Astrocyte of the cerebellum (primary cell): ENCODE measurements at places on chromosomes 5 and 9.

DNA sequence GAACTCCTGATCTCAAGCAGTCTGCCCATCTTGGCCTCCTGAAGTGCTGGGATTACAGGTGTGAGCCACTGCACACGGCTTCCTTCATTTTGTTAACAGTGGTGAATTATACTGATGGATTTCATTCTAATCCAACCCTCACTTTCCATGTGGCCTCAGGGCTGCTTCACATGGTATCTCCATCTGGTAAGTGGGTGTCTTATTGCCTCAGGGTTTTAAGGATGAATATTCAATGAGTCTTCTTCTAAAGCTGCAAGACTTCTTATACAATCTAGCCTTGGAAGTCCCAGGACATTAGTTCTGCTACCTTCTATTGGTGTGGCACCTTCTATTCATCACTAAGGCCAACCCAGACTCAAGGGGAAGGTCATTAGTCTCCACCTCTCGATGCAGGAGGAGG is 8.7 kb upstream of the RASEF start:
- no peak for DNase-seq

DNA sequence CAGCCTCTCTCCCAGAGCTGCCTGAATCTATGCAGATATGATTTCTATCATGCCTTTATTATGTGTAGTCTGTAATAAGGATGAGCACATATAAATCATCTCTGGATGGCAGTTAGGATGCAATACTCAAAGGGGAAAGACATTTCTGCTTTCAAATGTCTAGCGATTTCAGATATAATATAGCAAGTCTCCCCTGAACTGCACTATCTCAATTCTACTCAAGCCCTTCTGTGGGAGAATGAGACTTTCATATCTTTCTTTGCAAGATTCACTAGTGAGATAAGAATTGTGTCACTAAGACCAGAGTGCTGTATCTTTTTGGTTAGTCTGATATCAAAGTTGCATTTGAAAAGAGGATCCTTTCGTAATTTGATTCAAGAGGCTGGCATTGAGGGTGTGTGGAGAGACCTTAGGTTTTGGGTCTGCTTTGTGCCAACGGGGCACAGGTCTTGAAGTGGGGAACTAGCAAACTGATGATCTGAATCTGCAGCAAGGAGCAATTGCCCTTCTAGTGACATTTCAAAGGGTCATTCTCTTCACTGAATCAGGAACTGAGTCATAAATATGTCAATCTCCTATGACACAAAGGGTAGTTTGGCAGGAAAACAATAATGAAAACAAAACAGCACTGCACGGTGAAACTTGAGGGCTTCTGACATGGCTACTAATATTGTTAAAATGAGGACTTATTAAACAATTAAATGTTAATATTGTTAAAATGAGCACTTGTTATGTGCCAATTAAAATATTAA is 305.5 kb upstream of the CLINT1 start:
- DNase-seq = no peak

DNA sequence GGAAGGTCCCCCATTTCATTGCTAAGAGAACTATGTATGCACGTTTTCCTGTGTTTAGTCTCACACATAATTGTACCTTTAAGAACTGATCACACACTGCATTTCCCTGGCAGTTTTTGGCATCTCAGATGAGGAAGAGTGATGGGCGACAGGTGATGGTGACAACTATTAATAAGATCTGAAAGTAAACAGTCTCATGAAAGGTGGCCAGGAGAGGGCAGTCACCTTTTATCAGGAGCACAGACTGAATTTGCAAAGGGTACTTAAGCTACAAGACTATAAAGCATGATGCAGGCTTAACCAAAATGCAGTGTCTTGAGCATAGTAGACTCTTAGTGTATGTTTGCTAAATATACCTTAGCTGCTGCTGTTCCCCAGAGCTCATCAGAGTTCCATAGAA is 91.5 kb downstream of the GHR start:
- DNase-seq = no peak

DNA sequence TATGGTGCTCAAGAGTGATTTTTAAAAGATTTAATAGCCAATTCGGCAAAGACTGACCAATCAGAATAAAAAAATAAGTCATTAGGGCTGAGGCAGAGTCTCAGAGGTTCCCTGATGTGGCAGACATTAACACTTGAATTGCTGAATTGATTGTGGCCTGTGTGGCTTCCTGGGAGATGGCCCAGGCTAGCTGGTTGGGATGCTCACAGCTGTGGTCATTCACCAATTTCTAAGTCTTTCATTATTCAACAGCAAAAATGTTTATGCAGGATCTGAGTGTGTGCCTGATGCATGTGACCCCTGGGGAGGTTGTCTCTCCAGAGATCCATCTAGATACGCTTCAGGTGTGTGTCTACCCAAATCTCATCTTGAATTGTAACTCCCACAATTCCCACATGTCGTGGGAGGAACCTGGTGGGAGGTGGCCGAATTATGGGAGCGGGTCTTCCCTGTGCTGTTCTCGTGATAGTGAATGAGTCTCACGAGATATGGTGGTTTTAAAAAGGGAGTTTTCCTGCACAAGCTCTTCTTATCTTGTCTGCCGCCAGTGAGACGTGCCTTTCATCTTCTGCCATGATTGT is 632.6 kb upstream of the SEMA6A start:
- DNase-seq = no peak

- DNase-seq = peak; percentile 93
Observed at GRCh38 chr5:57450991-57451876, 31.4 kb downstream of the ACTBL2 start.

DNA sequence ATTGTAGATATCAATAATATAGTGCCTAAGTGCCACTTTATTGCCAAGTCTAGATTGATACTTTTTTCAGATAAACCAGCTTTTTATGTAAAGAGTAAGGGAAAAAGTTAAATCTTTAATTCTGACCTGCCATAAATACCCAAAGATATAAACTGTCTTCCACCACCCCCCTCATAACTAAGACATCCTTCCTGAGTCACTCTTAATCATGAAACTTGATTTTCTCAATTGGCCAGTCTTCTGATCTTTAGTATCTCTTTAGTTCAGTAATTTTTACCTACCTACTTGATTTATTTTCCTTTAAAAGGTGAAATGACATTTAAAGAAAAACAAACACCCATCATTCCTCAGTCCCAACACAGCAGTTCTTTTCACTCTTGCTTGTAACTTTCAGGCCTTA is 21.8 kb downstream of the C5orf22 start:
- no peak for DNase-seq

DNA sequence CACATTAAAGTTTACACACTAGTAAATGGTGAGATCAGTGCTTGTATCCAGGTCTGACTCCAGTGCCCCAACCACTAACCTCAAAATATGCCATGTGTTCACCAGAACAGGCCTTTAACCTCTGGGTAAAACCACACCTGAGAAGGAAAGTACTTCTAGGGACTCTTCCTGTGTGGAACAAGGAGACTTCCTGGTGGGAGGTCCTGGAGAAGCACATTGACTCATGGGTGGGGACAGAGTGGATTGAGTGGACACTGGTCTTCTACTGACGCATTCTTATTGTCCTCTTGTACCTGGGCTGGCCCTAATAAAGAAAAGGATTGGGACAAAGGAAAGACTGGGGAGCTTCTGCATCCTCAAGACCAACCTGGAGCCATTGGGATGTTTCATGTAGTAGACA is 43.4 kb downstream of the ANGPTL2 start:
- no peak for DNase-seq

- no peak for DNase-seq
Observed at GRCh38 chr9:86774116-86774515, 173.2 kb downstream of the GAS1 start.

- DNase-seq = no peak
Observed at GRCh38 chr5:181168595-181169118, 21.3 kb downstream of the OR2V2 start.

DNA sequence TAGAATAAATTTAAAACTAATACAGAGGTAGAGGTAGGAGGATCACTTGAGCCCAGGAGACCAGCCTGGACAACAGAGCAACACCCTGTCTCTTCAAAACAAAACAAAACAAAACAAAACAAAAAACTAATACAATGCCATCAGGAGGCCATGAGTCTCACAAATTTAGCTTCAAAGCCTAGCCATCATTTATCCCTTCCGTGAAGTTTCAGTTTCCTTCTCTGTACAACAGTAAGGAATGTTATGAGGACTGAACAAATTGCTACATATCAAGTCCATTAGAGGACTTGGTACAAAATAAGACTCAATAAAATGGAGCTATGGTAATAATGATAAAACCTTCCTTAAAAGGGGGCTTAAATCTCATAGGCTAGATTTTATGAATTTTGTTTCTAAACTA is 60.8 kb downstream of the MAPKAP1 start:
- no peak for DNase-seq

DNA sequence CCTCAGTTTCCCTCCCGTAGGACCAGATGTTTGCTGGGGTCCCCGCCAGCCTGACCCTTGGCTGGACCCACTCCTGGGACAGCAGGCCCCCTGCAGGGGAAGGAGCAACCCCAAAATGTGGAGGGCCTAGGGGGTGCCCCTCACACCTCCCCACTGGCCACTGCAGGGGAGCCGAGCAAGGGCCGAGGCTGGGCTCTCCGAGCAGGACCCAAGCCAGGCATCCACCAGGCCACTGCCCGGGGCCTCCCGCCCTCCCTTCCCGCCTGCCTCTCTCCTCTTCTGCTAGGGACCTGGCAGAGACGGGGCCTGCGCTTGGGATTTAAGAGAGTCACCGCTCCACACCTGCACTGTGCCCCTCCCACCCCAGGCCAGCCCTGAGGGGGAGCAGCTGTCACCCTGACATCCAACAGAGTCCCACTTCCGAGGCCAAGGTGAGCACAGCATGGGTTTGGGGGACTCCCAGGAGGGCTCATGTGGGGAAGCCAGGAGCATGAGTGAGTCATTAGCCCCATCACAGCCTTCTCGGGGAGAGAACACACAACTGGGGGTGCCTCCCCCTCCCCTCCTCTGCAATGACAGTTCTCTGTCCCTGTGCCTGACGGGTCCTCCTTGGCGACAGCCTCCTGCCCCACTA is 15.8 kb downstream of the SOHLH1 start:
- no peak for DNase-seq

- DNase-seq = no peak
Observed at GRCh38 chr9:14907696-14908095, 2.5 kb downstream of the FREM1 start.

DNA sequence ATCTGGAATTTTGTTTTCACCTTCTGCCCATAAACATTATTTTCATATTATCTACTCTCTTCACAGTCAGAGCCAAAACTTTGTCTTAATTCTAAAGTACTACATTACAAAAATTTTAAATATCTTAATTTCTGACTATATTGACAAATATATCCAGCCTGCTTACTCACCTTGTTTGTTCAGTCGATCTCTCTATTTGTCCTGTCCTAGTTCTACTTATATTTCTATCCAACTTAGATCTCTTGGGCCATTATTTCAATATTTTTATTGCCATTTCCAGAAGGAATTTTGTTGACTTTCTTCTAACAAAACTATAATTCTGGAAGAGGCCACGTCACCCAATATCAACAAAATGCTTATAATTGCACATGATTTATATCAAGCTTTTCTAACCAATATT is 652.8 kb upstream of the CTNND2 start:
- no peak for DNase-seq

- DNase-seq = no peak
Observed at GRCh38 chr5:79547429-79547822, 33.5 kb upstream of the HOMER1 start.

DNA sequence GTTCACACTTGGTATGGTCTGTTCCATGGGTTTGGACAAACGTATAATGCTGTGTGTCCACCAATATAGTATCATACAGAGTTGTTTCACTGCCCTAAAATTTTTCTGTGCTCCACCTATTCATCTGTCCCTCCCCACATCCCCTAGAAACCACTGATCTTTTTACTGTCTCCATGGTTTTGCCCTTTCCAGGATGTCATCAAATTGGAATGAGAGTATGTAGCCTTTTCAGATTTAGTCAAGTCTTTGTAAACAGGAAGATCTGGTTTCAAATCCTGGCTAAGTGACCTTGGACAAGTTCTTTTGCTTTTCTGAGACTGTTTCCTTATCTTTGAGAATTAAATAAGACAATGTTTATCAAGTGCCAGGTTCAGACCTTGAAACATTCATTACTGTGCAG is 13.2 kb upstream of the LVRN start:
- DNase-seq = no peak

DNA sequence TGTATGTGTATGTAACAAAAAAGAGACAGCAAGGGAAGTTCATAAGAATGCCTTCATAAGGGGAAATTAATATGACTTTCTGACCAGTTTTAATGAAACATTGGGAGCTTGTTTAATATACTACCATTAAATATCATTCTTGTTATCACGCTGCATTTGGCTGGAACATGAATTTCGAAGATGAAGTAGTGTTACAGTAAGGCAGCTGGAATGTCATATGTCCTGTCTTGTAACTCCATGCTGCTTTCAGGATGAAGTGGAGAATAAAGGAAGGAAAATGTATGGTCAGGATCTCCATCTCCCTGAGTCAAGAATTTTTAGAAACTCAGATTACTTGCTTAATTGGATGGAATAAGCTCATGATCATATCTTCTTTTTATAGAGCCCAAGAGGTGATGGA is 61.5 kb upstream of the DMAC1 start:
- no peak for DNase-seq

GRCh38 chr9:69176471-69177171 is 2.5 kb downstream of the TJP2 start:
- no peak for DNase-seq

GRCh38 chr9:103949096-103949495 is 145.0 kb upstream of the SMC2 start:
- no peak for DNase-seq

GRCh38 chr9:7342229-7342628 is 457.3 kb downstream of the DMAC1 start:
- no peak for DNase-seq

GRCh38 chr5:33837301-33837700 is 54.5 kb downstream of the ADAMTS12 start:
- no peak for DNase-seq

DNA sequence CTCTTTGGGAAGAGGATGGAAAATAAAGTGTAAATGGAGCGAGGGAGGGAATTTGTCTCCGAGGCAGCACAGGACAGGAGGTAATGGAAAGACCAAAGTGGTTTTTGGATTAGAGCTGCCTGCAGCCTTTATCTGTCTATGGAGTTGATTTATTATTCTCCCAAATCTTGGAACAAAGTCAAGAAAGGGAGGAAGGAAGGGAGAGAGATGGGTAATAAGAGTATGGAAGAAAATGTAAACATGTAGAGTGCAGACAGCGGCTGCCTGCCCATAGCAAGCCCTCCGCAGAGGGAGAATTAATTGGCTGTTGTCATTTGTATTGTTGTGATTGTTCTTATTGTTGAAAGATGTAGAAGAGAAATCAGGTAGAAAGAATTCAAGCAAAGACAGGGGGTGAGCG is 15.7 kb downstream of the KCNIP1 start:
- no peak for DNase-seq

- no peak for DNase-seq
Observed at GRCh38 chr9:38176251-38176650, 107.2 kb upstream of the SHB start.

DNA sequence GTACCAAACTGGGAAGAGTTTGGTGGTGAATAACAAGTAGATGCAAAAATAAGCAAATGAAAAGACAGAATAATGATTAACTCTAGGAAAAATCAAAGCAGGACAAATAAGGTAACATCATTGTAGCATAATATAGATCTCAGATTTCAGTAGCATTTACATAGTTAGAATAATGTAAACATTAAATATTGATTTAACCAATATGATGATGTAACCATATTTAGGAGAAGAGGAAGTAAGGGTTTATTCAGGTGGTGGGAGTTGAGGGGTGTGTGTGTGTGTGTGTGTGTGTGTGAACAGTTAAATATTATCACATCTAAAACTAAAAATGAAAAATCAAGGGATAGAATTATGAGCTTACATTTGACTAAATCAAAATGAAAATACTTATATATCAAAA is 143.4 kb downstream of the NPR3 start:
- no peak for DNase-seq

- no peak for DNase-seq
Observed at GRCh38 chr5:139186752-139187326, 11.3 kb downstream of the SIL1 start.
